ENCODE measurements at places on chromosomes 7 and 10. TPM values are rescaled to one million over a fixed set of nuclear protein-coding genes. Genes with fewer than 3 reads are reported as not detected.

DNA sequence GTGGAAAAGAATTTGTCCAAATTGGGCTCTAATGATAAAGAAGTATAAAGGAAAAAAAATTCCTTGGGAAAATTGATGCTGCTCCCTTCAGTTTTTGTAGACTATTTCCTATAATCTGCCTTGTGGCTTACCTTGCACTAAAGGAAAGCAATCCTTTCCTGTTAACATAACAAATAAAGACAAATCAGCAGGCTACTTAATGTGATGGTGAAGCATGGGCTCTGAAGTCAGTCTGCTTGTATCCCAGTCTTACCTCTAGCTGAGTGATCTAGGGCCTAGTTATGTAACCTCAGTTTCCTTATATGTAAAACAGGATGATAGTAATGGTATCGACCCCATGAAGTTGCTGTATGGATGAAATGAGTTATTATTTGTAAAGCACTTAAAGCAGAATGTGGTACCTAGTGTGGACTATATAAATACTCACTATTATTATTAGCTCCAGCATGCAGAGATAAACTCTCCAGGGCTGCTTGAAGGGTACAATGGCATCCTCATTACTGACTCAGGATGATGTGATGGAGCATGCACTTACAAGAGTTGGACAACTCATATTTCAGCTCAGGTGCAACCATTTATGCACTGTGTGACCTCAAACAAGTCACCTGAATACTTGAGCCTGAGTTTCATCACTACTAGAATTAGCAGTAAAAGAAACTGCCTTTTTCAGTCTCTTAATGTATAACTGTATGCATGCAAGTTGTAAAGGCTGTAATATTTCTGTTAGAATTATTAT, 156.1 kb downstream of the DKK1 start:
- DNase-seq: no peak
- H3K4me1 ChIP-seq: no peaks in the 10 kb centered on the region
- H3K36me3 ChIP-seq: no peaks in the 10 kb centered on the region
- H3K27ac ChIP-seq: no peak overlapping the region

- no peak for DNase-seq
- no peak overlapping the region for H3K4me3 ChIP-seq
- H3K27ac ChIP-seq: no peak overlapping the region
- no peaks in the 10 kb centered on the region for H3K36me3 ChIP-seq
- H3K4me1 ChIP-seq: no peaks in the 10 kb centered on the region
- no peaks in the 10 kb centered on the region for H3K27me3 ChIP-seq
Measured at GRCh38 chr7:34133356-34133982, 228.1 kb downstream of the BMPER start.

DNA sequence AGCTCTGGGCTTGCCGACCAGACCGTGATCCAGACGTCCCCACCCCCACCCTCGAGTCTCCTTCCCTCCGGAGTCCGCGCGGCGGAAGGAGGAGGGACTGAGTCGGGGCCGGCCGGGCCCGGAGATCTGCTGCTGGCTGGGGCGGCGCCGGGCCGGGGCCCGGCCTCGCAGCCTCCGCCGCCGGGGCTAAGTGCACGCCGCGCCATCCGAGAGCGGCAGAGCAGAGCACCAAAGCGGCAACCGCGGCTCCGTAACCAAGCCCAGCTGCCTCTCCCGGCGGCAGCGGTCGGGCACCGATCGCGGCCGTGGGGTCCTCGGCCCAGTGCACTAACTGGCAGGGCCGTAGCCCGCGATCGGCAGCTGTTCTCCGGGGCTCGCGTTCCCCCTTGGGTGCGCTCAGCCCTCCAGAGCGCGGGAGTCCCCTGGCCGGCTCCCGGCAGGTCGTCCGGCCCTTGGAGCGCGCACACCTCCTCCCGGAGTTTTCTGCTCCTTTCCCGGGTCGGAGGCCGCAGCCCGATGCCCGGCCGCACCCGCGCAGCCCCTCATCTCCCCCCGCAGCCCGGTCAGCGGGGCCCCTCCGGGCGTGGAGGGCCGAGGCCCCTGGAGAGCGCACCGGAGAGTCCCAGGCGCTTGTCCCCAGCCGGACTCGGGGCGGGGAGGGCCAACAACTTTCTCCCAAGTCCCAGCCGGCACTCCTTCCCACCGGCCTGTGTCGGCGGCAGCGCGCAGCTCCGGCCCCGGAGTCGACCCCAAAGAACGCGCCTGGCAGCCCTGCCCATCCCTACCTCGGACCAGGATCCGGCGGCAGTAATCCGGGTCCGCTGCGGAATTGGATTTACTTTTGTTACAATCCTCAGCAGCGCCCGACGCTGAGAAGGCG, 799 bp downstream of the VAX1 start:
- DNase-seq: no peak
- H3K4me3 ChIP-seq: no peak overlapping the region
- H3K4me1 ChIP-seq: peaks cover 39% of the 10 kb centered on the region
- H3K27me3 ChIP-seq: peaks cover 76% of the 10 kb centered on the region

- no peaks in the 10 kb centered on the region for H3K27me3 ChIP-seq
- no peak for DNase-seq
- no peak overlapping the region for H3K27ac ChIP-seq
- no peak overlapping the region for H3K4me3 ChIP-seq
- H3K4me1 ChIP-seq: peaks cover 3% of the 10 kb centered on the region
Measured at GRCh38 chr10:59847326-59847725, 59.0 kb downstream of the CCDC6 start.

DNA sequence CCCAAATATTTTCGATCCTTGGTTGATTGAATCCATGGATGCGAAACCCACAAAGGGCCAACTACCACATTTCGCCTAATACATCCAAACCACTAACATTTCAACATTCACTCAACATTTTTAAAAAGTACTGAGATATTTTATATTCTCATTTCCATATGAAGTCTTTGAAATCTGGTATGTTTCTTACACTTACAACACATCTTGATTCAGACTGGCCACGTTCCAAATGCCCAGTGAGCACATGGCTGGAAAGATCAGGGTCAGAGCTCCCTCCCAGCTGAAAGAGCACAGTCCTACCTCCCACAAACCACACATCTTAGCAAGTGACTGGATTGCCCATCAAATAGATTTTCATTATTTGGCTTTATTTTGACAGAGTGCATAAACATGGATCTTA, 18.9 kb downstream of the NCAPG2 start:
- no peak overlapping the region for H3K4me3 ChIP-seq
- no peaks in the 10 kb centered on the region for H3K4me1 ChIP-seq
- no peak for DNase-seq
- H3K36me3 ChIP-seq: peaks cover 48% of the 10 kb centered on the region
- no peak overlapping the region for H3K27ac ChIP-seq
- H3K27me3 ChIP-seq: no peaks in the 10 kb centered on the region

- H3K36me3 ChIP-seq: no peaks in the 10 kb centered on the region
- no peak overlapping the region for H3K4me3 ChIP-seq
- H3K4me1 ChIP-seq: no peaks in the 10 kb centered on the region
- no peaks in the 10 kb centered on the region for H3K27me3 ChIP-seq
Measured at GRCh38 chr10:48737886-48738285, 53.2 kb downstream of the WDFY4 start.

GRCh38 chr7:70763961-70764691, 367.8 kb upstream of the GALNT17 start:
- H3K4me3 ChIP-seq: no peak overlapping the region
- DNase-seq: peak; percentile 8

- peaks cover 40% of the 10 kb centered on the region for H3K27me3 ChIP-seq
- no peaks in the 10 kb centered on the region for H3K36me3 ChIP-seq
- DNase-seq: no peak
- no peak overlapping the region for H3K27ac ChIP-seq
Measured at GRCh38 chr10:101710059-101710695, 15.2 kb upstream of the FBXW4 start.

- H3K27me3 ChIP-seq: no peaks in the 10 kb centered on the region
- H3K4me3 ChIP-seq: no peak overlapping the region
- H3K36me3 ChIP-seq: peaks cover 37% of the 10 kb centered on the region
- DNase-seq: no peak
- H3K4me1 ChIP-seq: peaks cover 20% of the 10 kb centered on the region
Measured at GRCh38 chr7:44962483-44963251, 16.1 kb downstream of the MYO1G start.

DNA sequence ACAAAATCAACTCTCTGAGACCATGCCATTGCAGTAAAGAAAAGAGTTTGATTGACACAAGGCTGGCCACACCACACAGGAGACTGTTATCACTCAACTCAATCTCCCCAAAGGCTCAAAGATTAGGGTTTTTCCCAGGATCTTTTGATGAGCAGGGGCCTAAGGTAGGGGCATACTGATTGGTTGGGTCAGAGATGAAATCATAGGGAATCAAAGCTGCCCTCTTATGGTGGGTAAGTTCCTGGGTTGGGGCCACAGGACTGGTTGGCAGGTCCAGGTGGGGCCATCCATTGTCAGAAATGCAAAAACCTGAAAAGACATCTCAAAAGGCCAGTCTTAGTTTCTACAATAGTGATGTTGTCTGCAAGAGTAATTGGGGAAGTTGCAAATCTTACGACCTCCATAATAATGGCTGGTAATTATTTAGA, 91.6 kb downstream of the AKR1D1 start:
- H3K36me3 ChIP-seq: peaks cover 2% of the 10 kb centered on the region
- H3K27me3 ChIP-seq: peaks cover 15% of the 10 kb centered on the region
- no peak overlapping the region for H3K4me3 ChIP-seq
- DNase-seq: no peak
- H3K4me1 ChIP-seq: peaks cover 5% of the 10 kb centered on the region
- no peak overlapping the region for H3K27ac ChIP-seq

DNA sequence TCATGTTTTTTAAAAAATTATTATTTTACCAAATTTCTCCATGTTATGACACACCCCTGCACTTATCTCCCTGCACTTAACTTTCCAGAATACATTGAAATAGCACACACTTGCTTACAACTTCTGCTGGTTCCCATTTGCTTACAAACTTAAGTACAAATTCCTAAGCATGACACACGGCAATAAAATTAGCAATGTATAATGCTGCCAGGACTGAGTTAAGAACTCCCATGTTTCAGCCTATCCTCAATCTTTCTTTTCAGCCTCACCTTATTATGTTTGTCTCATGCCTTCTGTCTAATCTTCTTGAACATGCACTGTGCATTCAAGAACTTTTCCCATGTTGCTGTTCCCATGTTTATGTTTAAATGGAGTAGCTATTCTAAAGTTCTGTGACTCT, 40.8 kb downstream of the PRPS1L1 start:
- no peak overlapping the region for H3K27ac ChIP-seq
- H3K36me3 ChIP-seq: no peaks in the 10 kb centered on the region
- H3K4me3 ChIP-seq: no peak overlapping the region
- DNase-seq: no peak

DNA sequence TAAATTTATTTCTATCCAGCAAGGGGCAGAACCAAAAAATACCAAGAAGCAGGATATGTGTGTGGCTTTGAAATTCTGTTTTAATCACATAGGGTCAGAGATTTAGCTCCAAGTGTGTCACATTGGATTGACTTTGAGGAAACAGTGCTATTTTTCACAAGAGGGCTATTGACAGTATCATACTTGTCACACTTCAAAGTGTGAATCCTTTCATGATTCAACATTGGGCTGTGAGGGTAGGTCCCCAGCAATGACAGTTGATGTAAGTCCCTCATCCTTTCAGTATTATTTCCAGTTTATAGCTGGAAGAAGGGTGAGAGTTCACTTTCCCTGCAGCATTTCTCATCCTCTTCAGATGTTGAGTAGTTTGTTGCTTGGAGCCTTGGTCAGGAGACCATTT, 7.4 kb downstream of the CCNY start:
- H3K36me3 ChIP-seq: peaks cover 5% of the 10 kb centered on the region
- H3K27ac ChIP-seq: peak overlapping the region; percentile 23
- H3K4me3 ChIP-seq: no peak overlapping the region
- H3K27me3 ChIP-seq: no peaks in the 10 kb centered on the region

- peaks cover 4% of the 10 kb centered on the region for H3K36me3 ChIP-seq
- H3K27me3 ChIP-seq: no peaks in the 10 kb centered on the region
- H3K4me3 ChIP-seq: no peak overlapping the region
- DNase-seq: no peak
Measured at GRCh38 chr7:66668112-66668511, 39.4 kb downstream of the KCTD7 start.

GRCh38 chr10:2936816-2937215, 130.5 kb upstream of the PFKP start:
- no peak overlapping the region for H3K27ac ChIP-seq
- H3K4me1 ChIP-seq: no peaks in the 10 kb centered on the region
- H3K36me3 ChIP-seq: no peaks in the 10 kb centered on the region
- no peak for DNase-seq

GRCh38 chr7:107998150-107998549, 4.8 kb downstream of the LAMB1 start:
- no peak for DNase-seq
- peaks cover 11% of the 10 kb centered on the region for H3K4me1 ChIP-seq
- no peaks in the 10 kb centered on the region for H3K36me3 ChIP-seq
- H3K4me3 ChIP-seq: no peak overlapping the region

DNA sequence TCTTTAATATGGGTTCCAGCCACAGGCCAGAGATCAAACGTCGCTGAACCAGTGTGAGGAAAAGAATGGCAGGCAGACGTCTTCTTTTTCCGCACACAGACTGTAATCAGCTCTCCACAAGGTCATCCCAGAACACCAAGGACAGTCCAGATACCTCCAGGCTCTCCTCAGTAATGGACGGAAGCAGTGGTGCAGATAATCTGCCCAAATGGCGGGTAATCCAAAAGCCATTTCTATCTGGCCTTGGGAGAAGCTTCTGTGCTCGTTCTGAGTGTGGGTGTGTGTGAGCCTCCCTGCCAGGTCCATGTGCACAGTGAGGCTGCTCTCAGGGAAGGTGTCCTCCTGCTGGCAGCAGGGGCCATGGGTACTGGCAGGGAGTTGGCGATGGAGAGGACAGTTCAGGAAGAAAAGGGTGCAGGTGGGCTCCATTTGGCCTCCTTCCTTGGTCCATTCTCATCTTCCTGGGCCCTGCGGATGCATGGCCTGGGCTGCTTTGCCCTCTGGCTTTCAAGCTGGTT, 15.6 kb upstream of the TEX36 start:
- no peaks in the 10 kb centered on the region for H3K4me1 ChIP-seq
- no peak for DNase-seq
- peaks cover 2% of the 10 kb centered on the region for H3K27me3 ChIP-seq
- no peaks in the 10 kb centered on the region for H3K36me3 ChIP-seq
- no peak overlapping the region for H3K4me3 ChIP-seq
- no peak overlapping the region for H3K27ac ChIP-seq

GRCh38 chr7:83921941-83922607, 272.5 kb downstream of the SEMA3A start:
- H3K27ac ChIP-seq: no peak overlapping the region
- no peak overlapping the region for H3K4me3 ChIP-seq
- DNase-seq: no peak

CYP3A4 gene
- total RNA-seq: not detected

NUTM2B gene
- 0.49 TPM for total RNA-seq

LLCFC1 gene
- not detected for total RNA-seq

FXYD4 gene
- not detected for total RNA-seq

FAM185A gene
- 6.3 TPM for total RNA-seq

GNG11 gene
- total RNA-seq: not detected

VPS50 gene
- total RNA-seq: 15.8 TPM

TRPV5 gene
- total RNA-seq: not detected

TES gene
- 76.4 TPM for total RNA-seq

CYP3A7 gene
- total RNA-seq: not detected

TRIM50 gene
- not detected for total RNA-seq

C10orf53 gene
- total RNA-seq: not detected

NUB1 gene
- 46.6 TPM for total RNA-seq

GATA3 gene
- 3.7 TPM for total RNA-seq

C10orf67 gene
- total RNA-seq: 3.2 TPM

IMPDH1 gene
- total RNA-seq: 45.9 TPM

ANKRD61 gene
- not detected for total RNA-seq

MRPL43 gene
- total RNA-seq: 45.0 TPM

MRC1 gene
- 0.05 TPM for total RNA-seq

EMX2 gene
- total RNA-seq: not detected

BBS9 gene
- total RNA-seq: 7.4 TPM
